ENCODE measurements at places on chromosomes 6 and 20. TPM values are rescaled to one million over a fixed set of nuclear protein-coding genes. Genes with fewer than 3 reads are reported as not detected.

The DLK2 gene
- total RNA-seq: not detected

The PSORS1C2 gene
- total RNA-seq: not detected

The CRIP3 gene
- not detected for total RNA-seq

The WDR27 gene
- total RNA-seq: 23.9 TPM

The LTV1 gene
- 10.0 TPM for total RNA-seq

The FOXQ1 gene
- 0.33 TPM for total RNA-seq

The OLIG3 gene
- not detected for total RNA-seq

The SLC35D3 gene
- total RNA-seq: 1.4 TPM

The LY6G6C gene
- total RNA-seq: not detected

DNA sequence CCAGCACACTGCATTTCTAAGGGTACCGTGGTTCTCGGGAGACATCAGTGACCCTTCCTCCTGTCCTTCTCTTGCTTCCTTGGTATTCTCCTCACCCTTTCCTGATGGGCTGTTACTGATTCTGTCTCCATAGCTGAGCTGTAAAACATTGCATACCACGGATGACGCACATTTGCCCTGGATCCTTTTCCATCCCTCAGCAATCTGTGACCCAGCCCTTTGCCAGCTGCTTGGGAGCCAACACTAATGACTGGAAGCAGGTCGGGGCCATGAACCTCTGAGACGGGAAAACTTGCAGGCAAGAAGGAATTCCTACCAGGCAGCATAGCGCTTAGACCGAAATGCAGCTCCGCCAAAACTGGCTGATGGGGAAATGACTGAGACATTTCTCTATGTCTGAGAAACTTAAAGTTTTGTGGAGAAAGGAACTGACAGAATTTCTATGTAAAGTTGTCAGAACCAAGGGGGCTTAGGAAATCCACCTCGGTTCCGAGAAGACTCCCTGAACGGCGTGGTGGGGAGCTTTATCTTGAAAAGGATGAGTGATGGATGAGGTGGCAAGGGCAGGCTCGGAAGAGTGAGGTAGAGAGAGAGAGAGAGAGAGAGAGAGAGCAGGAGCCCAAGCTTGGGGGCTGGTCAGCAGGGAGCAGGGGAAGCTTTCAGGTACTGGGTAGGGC is 19.2 kb downstream of the TUBB2B start:
- peak overlapping the region; percentile 44 for H3K27ac ChIP-seq
- no peak for DNase-seq
- no peaks in the 10 kb centered on the region for H3K36me3 ChIP-seq
- no peak overlapping the region for H3K4me3 ChIP-seq
- no peaks in the 10 kb centered on the region for H3K27me3 ChIP-seq

DNA sequence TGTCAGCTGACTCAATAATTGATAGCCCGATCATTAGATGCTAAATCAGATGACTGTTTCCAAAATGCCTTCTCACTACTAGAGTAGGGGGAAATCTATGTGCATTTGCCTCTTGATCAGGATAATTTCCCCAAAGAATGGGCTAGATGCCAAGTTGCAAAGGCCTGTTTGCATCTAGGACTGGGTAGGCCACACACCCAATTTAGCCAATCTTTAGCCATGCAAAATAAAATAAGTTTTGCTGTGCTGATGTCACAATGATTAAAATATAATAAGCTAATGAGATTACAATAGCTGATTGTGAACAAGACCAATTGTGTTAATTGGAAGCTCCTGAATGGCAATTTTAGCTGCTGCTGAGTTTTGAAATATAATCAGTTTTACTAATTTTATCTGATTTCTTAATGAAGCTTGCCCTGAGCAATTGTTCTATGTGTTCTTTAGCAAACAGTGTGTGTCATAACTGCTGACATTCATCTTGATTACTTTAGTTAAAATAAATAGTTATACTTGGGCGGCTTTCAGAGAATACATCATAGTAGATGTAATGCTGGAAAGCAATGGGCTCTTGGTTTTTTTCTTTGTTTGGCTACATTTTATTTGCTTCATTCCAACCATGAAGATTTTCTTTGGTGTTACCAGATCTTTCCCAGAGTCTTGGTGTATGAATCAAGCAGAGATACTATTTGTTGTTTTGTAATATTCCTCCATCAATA is 973.2 kb upstream of the SLC35B3 start:
- no peak overlapping the region for H3K27ac ChIP-seq
- H3K27me3 ChIP-seq: no peaks in the 10 kb centered on the region
- no peak overlapping the region for H3K4me3 ChIP-seq
- H3K36me3 ChIP-seq: no peaks in the 10 kb centered on the region
- no peaks in the 10 kb centered on the region for H3K4me1 ChIP-seq
- no peak for DNase-seq

- no peaks in the 10 kb centered on the region for H3K36me3 ChIP-seq
- no peak overlapping the region for H3K4me3 ChIP-seq
- no peaks in the 10 kb centered on the region for H3K27me3 ChIP-seq
- H3K4me1 ChIP-seq: no peaks in the 10 kb centered on the region
- no peak for DNase-seq
- H3K27ac ChIP-seq: no peak overlapping the region
Measured at GRCh38 chr6:65045801-65046200, 661.2 kb downstream of the EYS start.

GRCh38 chr6:78554341-78554740 is 313.0 kb upstream of the IRAK1BP1 start:
- H3K27ac ChIP-seq: no peak overlapping the region
- H3K36me3 ChIP-seq: no peaks in the 10 kb centered on the region
- DNase-seq: no peak
- H3K4me1 ChIP-seq: no peaks in the 10 kb centered on the region
- no peak overlapping the region for H3K4me3 ChIP-seq

DNA sequence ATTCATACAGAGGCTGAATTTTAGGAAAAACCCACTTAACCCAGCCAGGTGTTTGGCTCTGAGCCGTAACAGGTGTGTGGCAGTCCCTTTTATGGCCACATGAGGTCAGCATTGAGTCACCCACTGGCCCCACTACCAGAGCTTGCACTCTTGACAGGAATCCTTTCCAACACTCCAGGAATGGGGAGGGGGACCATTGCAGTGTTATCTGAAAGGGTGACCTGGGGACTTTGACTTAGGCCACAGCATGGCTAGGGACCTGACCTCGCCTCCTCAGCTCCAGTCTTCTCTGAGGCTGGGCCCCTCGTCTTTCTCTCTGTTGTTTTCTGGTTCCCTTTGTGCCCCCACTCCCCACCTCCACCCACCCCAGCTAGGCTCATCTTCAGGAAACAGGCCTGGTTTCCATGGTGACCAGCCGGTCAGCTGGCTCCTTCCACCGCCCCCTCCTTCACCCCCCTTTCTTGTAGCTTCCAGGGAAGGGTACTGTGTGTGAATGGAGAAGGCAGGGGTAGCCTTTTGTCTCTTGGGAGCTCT is 2.1 kb upstream of the TMEM151B start:
- H3K27ac ChIP-seq: no peak overlapping the region
- no peaks in the 10 kb centered on the region for H3K36me3 ChIP-seq
- H3K4me1 ChIP-seq: no peaks in the 10 kb centered on the region
- no peak for DNase-seq

DNA sequence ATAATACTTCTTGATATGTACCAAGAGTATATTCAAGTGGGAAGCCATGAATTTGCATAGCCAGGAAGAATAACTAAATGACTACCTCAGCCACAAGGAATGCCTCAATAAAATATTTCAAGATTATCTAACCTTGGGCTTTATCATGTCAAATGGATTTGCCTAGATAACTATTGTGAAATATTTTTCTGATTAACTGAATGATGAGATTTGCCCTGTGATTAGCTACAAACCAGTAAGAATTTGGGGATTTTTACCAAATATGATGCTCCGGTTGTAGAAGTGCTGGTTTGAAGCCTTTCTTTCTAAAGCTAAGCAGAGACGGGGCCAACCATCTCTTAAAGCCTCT is 125.6 kb upstream of the LAMP5 start:
- H3K36me3 ChIP-seq: no peaks in the 10 kb centered on the region
- no peaks in the 10 kb centered on the region for H3K4me1 ChIP-seq
- H3K27me3 ChIP-seq: no peaks in the 10 kb centered on the region
- H3K4me3 ChIP-seq: no peak overlapping the region

DNA sequence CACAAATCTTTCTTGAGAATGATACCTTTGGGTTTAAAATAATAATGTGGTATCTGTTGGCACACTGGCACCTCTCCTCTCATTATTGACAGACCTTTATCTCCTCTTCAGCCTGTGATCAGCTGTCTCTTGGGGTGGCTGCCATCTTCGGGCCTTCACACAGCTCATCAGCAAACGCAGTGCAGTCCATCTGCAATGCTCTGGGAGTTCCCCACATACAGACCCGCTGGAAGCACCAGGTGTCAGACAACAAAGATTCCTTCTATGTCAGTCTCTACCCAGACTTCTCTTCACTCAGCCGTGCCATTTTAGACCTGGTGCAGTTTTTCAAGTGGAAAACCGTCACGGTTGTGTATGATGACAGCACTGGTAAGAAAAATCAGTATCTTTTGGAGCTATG is 232.8 kb downstream of the GRIK2 start:
- no peaks in the 10 kb centered on the region for H3K36me3 ChIP-seq
- no peaks in the 10 kb centered on the region for H3K4me1 ChIP-seq
- H3K27ac ChIP-seq: no peak overlapping the region

- DNase-seq: peak; percentile 64
- H3K27me3 ChIP-seq: no peaks in the 10 kb centered on the region
- peaks cover 24% of the 10 kb centered on the region for H3K4me1 ChIP-seq
- H3K27ac ChIP-seq: no peak overlapping the region
Measured at GRCh38 chr6:126033696-126034095, 47.4 kb downstream of the TRMT11 start.

GRCh38 chr20:36394340-36394965 is 88.3 kb downstream of the DLGAP4 start:
- H3K27me3 ChIP-seq: no peaks in the 10 kb centered on the region
- no peak for DNase-seq
- no peaks in the 10 kb centered on the region for H3K4me1 ChIP-seq
- no peak overlapping the region for H3K27ac ChIP-seq
- H3K4me3 ChIP-seq: no peak overlapping the region

- no peaks in the 10 kb centered on the region for H3K4me1 ChIP-seq
- no peak for DNase-seq
- H3K4me3 ChIP-seq: no peak overlapping the region
- H3K27me3 ChIP-seq: no peaks in the 10 kb centered on the region
- H3K27ac ChIP-seq: no peak overlapping the region
Measured at GRCh38 chr6:13368731-13369115, 40.4 kb upstream of the TBC1D7 start.

DNA sequence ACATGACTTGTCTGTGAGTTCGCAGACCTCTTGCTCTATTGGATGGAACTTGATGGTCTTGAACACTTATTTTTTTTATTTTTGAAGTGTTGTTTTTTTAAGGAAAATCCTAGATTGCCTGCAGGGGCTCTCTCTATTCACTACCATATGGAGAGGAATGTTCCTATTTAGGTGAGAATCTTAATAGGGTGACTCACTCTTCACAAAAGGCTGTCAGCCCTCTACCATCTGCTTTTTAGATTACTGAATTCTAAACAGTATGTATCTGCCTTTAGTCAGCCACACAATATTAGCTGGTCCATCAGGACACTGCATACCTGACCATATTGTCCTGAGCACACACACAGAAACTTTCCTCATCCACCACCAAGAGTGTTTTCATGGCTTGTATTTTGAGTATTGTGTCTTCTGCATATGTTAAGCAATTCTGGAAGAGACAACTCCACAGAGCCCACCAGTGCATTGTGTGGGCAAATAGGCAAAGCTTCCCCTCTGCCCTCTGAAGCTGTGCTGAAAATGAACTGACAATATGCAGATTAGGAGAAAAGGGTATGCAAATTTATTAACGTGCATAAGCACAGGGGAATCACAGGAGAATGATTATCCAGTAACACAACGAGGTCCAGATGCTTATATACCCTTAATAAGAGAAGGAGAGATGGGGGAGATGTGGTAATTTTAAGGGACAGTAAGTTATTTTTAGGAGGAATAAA is 6.6 kb upstream of the BTBD9 start:
- no peak for DNase-seq
- peaks cover 3% of the 10 kb centered on the region for H3K4me1 ChIP-seq
- H3K4me3 ChIP-seq: no peak overlapping the region
- H3K27me3 ChIP-seq: no peaks in the 10 kb centered on the region

GRCh38 chr20:50054231-50054547 is 58.8 kb downstream of the UBE2V1 start:
- H3K27ac ChIP-seq: no peak overlapping the region
- H3K36me3 ChIP-seq: no peaks in the 10 kb centered on the region

- H3K27ac ChIP-seq: no peak overlapping the region
- H3K27me3 ChIP-seq: peaks cover 2% of the 10 kb centered on the region
- no peaks in the 10 kb centered on the region for H3K36me3 ChIP-seq
- DNase-seq: no peak
Measured at GRCh38 chr6:166394036-166394892, 11.5 kb upstream of the MPC1 start.

GRCh38 chr6:143642403-143642802 is 35.4 kb upstream of the PHACTR2 start:
- H3K36me3 ChIP-seq: no peaks in the 10 kb centered on the region
- no peak overlapping the region for H3K4me3 ChIP-seq
- no peaks in the 10 kb centered on the region for H3K4me1 ChIP-seq
- no peak for DNase-seq
- no peak overlapping the region for H3K27ac ChIP-seq

GRCh38 chr20:16714242-16714641 is 15.6 kb upstream of the SNRPB2 start:
- H3K4me1 ChIP-seq: no peaks in the 10 kb centered on the region
- DNase-seq: no peak
- no peak overlapping the region for H3K27ac ChIP-seq
- H3K27me3 ChIP-seq: no peaks in the 10 kb centered on the region
- no peak overlapping the region for H3K4me3 ChIP-seq

GRCh38 chr20:57433657-57434389 is 42.6 kb downstream of the RBM38 start:
- H3K27me3 ChIP-seq: no peaks in the 10 kb centered on the region
- H3K36me3 ChIP-seq: no peaks in the 10 kb centered on the region
- peak overlapping the region; percentile 36 for H3K27ac ChIP-seq
- no peak for DNase-seq

DNA sequence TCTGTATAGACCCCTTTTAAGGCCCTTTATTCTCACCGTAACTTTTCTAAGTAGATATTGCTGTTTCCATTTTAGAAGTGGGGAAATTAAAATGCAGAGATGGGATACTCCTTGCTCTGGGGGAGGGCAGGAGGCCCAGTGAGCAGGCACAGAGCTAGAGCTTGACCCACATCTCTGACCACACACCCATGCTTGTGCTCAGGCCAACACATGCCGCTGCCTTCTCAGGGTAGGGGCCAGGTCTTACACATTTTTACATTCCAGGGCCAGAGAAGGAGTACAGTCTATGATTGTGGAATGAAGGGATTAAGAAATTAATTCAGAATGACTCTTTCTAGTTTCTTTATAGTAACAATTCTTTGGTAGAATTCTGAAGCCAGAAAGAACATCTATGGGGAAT is 104.8 kb downstream of the SOBP start:
- no peak overlapping the region for H3K4me3 ChIP-seq
- no peaks in the 10 kb centered on the region for H3K4me1 ChIP-seq
- H3K27me3 ChIP-seq: no peaks in the 10 kb centered on the region
- no peak overlapping the region for H3K27ac ChIP-seq
